ENCODE measurements at places on chromosomes 1 and 21. TPM values are rescaled to one million over a fixed set of nuclear protein-coding genes. Genes with fewer than 3 reads are reported as not detected.

The LCE6A gene
- total RNA-seq, result not detected

GRCh38 chr1:183920651-183921050 lies 115.7 kb downstream of the RGL1 start:
- no peak for DNase-seq

- DNase-seq, result no peak
These were observed 57.7 kb downstream of the ATG4C start for GRCh38 chr1:62841587-62842169.

DNA sequence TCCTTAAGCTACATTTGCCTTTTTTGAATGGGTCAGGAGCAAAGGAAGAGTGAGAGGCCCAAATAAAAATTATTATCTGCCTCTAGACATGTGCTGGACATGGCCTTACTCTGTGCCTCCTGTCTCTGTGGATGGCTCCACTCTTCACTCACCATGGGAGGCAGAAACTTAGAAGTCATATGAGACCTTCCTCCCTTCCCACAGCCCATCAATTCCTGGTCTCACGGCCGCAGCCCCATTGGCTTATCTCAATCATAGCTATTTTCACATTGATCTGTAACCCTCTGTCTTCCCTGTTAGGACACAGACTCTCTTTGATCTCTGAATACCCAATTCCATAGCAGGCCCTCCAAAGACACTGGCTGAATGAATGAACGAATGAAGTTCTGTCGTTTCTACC lies 14.2 kb upstream of the ADORA1 start:
- DNase-seq, result peak; percentile 26

DNA sequence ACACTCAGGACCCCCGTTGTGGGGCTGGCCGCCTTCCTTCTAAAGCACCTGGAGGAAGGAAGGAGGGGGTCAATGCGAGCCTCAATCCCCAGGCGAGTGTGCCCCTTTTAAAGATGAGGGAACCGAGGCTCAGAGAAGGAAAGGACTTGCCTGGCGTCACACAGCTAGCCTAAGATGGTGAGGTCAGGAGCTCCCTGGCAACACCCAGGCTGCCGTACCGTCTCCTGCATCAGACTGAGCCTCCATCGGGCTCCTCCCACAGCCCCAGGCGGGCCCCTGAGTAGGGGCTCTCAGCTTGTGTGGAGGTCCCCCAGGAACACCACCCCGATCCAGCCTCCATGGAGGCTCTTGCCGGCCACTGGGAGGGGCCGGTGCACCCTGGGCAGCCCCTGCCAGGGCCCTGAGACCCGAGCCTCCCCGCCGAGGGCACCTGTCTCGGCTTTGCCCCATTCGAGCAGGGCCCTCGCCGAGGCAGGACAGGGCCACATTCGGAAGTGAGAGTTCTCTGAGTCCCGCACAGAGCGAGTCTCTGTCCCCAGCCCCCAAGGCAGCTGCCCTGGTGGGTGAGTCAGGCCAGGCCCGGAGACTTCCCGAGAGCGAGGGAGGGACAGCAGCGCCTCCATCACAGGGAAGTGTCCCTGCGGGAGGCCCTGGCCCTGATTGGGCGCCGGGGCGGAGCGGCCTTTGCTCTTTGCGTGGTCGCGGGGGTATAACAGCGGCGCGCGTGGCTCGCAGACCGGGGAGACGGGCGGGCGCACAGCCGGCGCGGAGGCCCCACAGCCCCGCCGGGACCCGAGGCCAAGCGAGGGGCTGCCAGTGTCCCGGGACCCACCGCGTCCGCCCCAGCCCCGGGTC lies at the start of gene AIRE:
Gene AIRE (plus strand): TSS at position 739 of the 855 bp plus-strand sequence. CDS start 131 bp downstream, outside the sequence.
- no peak for DNase-seq

DNA sequence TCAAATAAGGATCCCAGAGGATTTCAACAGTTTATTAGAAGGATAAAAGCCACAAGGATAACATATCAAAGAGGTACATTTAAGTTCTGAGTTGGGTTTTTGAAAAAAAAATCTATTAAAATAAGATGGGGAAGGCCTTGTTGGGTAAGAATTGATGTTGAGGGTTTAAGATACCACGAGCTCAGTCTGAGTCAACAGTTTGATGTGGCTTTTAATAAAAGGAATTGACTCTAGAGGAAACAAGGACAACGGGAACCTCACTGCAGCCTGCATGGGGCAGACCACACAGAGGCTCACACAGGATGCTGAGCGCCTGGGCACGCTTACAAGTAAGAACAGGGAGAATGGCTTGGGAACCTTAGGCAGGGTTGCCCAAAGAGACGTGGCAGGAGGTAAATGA lies 107.5 kb downstream of the TIAM1 start:
- no peak for DNase-seq

The LCE1D gene
- total RNA-seq, result not detected

DNA sequence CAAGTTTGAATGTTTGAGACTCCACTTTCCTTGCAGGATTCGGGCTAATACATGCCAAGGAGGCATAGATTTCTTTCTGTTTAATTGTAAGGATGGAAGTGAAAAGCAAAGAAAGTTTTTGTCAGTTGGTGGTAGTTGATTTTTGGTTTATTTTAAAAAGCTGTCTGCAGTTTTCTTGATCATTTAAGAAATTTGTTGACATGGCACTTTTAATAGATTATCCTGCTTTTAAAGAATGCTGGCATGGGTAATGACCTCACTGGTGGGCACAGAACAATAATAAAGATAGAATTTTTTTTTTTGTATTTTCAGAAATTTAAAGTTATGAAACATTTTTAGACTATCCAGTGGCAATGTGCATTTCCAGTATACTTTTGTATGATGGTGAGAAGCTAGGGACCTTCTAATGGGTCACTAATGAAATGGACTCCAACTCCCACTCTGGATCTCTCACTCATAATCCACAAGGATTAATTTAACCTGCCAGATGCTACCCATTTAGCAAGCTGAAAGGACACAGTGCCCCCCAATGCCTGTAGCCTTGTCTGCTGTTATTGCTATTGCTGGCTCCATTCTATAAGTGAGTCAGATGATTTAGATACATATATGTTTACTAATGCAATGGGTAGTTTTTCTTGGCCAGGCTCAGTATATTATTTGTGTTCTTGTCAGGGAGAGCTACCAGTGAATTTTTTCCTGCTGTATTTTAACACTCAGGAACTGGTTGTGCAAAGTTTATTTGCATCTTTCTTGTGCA lies 190.2 kb upstream of the SGIP1 start:
- DNase-seq, result no peak

The TCHH gene
- 0.04 TPM for total RNA-seq

- peak; percentile 42 for DNase-seq
These were observed 84.4 kb downstream of the ADARB1 start for GRCh38 chr21:45158491-45159423.

GRCh38 chr21:45177039-45177438 lies 102.7 kb downstream of the ADARB1 start:
- no peak for DNase-seq

- DNase-seq, result no peak
These were observed 100.3 kb downstream of the GRIK3 start for GRCh38 chr1:36934061-36934460.

- no peak for DNase-seq
These were observed 10.1 kb downstream of the ZZZ3 start for GRCh38 chr1:77672374-77672773.

The SLC6A17 gene
- not detected for total RNA-seq

The S100B gene
- 5.8 TPM for total RNA-seq

The SH2D2A gene
- 0.98 TPM for total RNA-seq

The MYOM3 gene
- 241 TPM for total RNA-seq

The OR2L8 gene
- not detected for total RNA-seq

The NBPF10 gene
- total RNA-seq, result 0.67 TPM

- DNase-seq, result no peak
These were observed 53.6 kb upstream of the SPOCD1 start for GRCh38 chr1:31869449-31869848.

DNA sequence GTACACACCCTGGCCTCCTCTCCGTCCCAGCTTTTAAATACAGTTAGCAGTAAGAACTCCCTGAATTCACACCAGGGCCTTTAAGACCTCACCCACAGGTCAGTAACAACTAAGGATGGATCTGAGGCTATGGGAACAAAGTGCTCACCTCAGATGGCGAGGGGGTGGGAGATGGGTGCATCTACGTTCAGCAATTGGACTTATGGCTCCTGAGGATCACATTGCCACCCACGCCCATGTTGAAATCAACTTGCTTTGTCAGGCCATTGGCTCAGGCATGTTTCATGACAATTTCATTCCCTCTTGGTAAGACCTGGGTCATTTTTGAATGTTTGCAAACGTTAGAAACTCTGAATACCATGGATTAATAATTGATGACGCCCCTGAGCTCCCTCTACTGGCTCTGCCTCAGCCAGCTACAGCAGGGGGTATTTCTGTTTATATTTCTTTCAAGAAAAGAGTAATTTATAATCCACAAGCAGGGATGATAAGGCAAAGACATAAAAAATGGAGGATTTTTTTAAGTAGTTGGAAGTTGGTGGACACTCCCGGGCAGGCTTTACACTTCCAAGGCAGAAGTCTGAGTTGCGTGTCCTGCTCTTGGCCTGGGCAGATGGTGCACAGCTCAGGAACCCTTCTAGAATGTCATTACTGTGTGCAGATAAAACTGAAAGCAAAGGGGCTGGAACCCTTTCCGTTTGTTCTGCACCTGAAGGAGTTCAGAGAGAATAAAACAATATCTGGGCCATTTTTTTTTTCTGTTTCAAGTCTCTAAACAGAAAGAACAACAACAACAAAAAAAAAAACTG lies 13.7 kb upstream of the LBR start:
- DNase-seq, result peak; percentile 49

DNA sequence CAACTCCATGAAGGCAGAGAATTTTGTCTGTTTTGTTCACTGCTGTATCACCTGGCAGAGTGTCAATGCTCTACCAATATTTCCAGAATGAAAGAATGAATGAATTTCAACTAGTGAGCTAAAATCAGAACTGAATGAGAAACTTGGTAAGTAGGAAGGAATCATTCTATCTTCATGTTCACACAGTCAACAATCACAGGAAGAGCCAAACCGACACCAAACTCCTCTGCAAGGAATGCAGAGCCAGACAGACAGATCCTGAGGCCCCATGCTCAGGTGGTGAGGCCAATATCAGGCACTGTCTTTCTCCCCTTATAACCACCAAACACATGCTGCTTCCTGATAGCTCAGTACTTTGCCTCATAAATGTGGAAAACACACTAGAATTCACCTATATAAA lies 139.1 kb downstream of the SLC45A1 start:
- DNase-seq, result no peak

The TADA1 gene
- 10.9 TPM for total RNA-seq

DNA sequence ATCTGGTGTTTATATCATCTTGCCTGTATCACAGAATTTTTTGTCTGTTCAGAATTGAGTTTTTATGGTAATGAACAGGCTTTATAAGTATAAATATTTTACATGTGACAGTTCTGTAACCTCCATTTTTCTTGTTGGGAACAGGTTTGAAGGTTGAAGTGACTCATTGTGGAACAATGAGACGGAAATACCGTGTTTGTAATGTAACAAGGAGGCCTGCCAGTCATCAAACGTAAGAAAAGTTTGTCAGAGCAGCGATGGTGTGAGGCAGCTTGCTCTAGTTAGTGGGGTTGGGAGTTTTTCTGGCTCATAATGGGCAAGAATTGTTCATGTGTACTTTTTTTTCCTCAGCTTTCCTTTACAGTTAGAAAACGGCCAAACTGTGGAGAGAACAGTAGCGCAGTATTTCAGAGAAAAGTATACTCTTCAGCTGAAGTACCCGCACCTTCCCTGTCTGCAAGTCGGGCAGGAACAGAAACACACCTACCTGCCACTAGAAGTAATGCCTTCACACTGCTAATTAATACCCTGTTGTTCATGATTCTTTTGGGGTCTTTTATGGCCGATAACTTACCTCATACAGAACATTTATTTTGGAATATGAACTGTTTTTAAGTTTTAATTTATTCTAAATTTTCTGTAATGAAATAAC lies 75.2 kb upstream of the TEKT2 start:
- no peak for DNase-seq

- DNase-seq, result no peak
These were observed 138.6 kb downstream of the NRIP1 start for GRCh38 chr21:14926186-14926585.

DNA sequence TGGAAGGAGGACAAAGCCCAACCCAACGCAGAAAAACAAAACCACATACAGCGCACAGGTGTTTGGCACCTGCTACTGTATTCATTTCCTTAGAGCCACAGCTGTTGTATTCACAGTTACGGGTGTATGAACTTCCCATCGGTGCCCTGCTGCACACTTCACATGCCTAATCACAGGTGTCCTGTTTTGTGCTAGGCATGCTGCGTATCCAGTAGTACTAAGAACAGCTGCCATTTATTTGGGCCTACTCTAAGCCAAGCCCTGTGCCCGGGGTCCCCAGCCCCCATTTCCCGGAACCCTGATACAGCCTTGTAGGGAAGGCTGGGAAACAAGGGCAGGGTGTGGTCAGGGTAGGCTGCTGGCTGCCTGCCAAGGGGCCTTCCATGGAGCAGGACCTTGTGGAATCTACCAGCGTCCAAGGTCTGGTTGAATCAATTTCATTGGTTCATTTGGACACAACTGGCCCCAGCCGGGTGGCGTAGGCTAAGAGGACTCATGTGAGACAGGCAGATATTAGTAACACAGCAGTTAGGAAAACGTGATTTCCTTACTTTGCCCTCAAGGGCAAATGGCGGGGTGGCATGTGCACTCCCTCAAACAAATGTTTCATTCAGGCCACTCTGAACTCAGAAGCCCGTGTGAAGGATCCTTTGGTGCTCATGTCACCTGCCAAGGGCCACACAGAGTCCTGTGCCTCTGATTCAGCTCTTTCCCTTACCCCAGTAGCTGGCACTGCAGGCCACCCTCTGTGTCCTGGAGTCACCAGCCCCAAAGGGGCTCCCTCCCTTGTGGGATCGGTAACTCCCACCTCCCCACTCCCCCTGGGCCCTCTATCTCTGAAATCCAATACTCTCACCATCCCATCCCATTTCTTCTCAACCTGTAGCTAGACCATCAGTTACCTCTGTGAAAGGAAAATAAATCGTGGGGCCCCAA lies 986 bp upstream of the RNF186 start:
- no peak for DNase-seq

DNA sequence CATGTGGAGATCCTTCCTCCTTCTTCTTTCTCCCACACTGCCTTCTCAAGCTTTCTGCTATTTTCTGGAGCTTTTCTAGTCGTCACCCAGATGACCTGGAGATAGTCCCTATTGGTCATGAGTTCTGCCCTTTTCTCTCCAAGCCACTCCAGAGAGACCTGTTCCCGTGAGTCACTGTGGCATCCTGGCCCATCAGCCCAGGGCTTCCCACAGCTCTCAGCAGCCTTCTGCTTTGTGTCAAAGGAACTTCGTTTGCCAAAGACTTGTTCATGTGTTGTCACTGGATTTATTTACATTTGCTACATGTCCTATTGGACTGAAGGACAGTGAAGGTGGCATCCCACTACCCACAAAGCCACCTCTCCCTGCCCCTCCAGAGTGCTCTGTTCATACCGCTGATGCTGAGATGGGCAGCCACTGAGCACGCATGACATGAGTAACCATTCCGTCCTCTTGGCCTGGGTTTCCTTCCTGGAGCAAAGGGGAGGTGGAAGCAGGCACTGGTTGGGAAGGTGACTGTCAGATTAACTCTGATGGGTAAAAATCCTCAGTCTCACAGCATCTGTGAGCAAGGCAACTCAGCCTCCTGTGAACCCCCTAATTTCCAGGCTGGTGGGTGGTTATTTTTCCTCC lies 119.2 kb downstream of the EDEM3 start:
- DNase-seq, result no peak

Measured in right atrium auricular region (tissue), 2 donors.